ENCODE measurements at places on chromosomes 2 and 18.

DNA sequence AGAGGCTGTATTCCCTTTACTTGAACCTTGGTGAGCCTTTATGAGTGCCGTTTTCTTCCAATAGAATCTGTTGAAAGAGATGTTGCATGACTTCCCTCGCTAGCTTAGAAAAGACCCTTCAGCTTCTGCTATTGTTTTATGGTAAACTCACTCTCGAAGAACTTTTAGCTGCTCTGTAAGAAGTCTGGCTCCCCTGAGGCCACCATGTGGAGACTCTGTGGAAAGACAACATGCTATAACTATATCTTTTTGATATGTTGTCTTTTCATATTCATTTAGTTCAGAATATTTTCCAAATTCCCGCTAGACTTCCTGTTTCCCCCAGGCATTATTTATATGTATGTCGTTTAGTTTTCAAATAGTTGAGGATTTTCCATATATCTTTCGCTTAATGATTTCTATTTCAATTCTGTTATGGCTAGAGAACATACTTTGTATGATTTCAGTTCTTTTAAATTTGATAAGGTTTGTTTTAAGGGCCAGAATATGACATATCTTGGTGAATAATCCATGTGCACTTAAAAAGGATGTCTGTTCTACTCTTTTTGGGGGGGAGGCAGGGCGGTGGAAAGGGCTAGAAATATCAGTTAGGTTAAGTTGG lies 64.1 kb downstream of the PTPN4 start:
- DNase-seq = no peak

- no peak for DNase-seq
These were observed 30.1 kb downstream of the MROH2A start for GRCh38 chr2:233807966-233808935.

DNA sequence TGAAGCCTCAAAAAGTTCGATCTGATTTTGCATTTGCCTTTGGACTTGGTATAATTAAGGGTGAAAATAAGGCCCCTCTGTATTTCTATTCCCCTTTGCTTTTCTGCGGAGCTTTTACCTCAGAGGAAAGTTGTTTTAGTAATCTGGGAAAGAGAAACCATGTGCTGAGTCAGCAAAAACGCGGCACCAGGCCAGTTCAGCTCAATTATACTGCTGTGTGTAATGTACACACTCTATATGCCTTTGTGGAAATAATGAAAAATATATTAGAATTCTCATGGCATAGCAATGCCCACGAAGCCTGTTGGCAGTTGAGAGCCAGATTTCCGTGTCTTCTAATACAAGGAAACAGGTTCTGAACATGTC lies 161.9 kb upstream of the SIX2 start:
- no peak for DNase-seq

DNA sequence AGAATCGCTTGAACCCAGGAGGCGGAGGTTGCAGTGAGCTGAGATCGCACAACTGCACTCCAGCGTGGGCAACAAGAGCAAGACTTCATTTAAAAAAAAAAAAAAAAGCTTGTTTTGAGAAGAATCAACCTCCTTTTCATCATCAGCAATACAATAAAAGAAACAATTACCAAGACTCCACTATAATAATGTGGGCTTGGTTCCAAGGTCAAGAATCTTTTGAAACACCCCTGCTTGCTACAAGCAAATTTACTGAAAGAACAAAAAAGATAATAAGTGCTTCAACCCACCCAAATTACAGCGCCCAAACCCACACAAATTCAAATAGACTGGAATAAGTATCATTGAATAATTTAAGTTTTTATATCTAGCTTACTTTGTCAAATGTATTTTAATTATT lies 33.6 kb upstream of the MAPRE3 start:
- DNase-seq = no peak

- peak; percentile 34 for DNase-seq
These were observed 695.6 kb downstream of the TSN start for GRCh38 chr2:122451040-122451439.
